ENCODE measurements at places on chromosomes 7 and 10. TPM values are rescaled to one million over a fixed set of nuclear protein-coding genes. Genes with fewer than 3 reads are reported as not detected.

Gene C10orf105
- 0.42 TPM for total RNA-seq

DNA sequence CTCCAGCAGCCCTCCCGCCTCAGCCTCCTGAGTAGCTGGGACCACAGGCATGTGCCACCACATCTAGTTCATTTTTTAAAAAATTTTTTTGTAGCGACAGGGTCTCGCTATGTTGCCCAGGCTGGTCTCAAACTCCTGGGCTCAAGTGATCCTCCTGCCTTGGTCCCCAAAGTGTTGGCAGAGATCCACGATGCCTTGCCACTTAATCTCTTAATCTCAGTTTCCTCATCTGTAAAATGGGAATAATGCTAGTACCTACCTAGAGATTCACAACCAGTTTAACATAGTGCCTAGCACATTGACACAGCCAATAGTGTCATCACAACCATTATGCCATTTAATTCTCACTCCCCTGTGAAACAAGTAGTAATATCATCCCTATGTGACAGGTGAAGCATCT, 4.8 kb upstream of the CPA4 start:
- H3K4me3 ChIP-seq = no peak overlapping the region
- no peak for DNase-seq
- H3K27ac ChIP-seq = no peak overlapping the region
- peaks cover 3% of the 10 kb centered on the region for H3K4me1 ChIP-seq

DNA sequence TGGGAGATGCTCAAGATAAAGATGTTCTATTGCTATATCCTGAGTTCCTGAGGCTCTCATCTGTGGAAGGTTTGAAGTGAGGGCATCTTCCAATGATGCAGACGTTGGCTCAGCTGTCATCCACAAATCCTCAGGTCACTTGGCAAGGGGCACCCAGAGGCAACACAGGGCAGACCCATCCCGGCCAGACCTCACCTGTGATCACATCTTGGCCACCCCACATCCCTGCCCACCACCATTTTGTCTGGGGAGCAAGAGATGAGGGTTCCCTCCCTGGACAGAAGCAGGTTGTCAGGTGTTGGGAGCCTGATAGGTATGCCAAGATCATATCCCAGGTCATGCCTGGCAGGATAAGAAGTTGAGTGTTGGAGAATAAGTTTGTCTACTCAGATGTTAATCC, 918.2 kb upstream of the ZNF722 start:
- no peaks in the 10 kb centered on the region for H3K27me3 ChIP-seq
- no peaks in the 10 kb centered on the region for H3K4me1 ChIP-seq
- H3K4me3 ChIP-seq = no peak overlapping the region
- DNase-seq = no peak

Gene TMEM178B
- 2.0 TPM for total RNA-seq

DNA sequence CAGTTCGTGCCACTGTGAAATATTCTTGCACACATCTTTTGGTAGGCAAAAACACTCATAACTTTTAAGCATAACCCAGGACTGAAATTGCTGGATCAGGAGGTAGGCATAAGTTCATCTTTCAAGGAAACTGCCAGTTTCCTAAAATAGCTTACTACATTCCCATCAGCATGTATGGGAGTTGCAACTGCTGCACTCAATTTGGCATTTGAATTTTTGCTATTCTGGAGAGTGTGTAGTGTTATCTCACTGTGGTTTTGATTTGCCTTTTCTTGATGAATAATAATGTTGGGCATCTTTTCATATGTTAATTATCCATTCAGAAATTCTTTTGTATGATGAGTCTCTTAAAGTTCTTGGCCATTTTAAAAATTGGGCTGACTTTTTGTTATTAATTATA, 95.2 kb downstream of the ORC5 start:
- H3K4me3 ChIP-seq = no peak overlapping the region
- no peak overlapping the region for H3K27ac ChIP-seq
- H3K27me3 ChIP-seq = no peaks in the 10 kb centered on the region
- no peaks in the 10 kb centered on the region for H3K4me1 ChIP-seq
- H3K36me3 ChIP-seq = no peaks in the 10 kb centered on the region
- no peak for DNase-seq

- DNase-seq = no peak
- H3K4me1 ChIP-seq = no peaks in the 10 kb centered on the region
- no peak overlapping the region for H3K27ac ChIP-seq
- H3K27me3 ChIP-seq = no peaks in the 10 kb centered on the region
These were observed 29.7 kb downstream of the PLXNA4 start for GRCh38 chr7:132546366-132547127.

Gene ELFN1
- 2.6 TPM for total RNA-seq

Gene PVRIG
- 52.3 TPM for total RNA-seq

DNA sequence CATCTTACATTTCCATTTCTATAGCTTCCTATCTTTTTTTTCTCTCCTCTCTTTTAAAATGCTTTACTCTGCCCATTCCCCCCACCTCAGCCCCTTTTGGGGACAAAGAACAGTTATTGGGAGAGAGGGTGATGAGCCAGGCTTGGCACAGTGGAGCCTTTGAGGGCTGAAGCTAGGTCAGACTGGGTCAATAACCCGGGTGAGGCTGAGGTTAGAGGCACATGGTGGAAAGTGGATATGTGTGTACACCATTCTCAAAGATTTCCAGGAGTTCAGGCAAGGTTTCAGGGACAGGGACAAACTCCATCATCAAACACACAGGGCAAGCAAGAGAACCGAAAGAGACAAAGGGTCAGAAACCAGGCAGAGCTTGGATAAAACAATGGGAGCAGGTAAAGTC, 11.5 kb downstream of the ABCB4 start:
- no peak overlapping the region for H3K4me3 ChIP-seq
- H3K27me3 ChIP-seq = no peaks in the 10 kb centered on the region
- H3K4me1 ChIP-seq = no peaks in the 10 kb centered on the region

DNA sequence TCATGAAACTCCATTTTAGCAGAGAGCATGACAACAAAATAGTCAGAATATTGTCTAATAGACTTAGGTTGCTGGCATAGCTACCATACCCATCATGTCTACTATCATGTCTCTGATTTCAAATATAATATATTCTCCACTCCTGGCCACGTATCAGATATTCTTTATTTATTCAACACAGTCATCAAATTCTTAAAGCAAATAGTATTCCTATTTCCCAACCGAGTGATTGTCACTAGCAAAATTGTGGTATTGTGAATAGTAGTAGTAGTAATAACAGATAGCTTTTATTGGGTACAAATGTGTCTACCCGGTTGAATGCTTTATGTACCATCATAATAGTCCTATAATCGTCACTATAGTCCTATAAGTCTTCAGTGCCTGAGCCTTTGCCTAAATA, 918.6 kb downstream of the KCNMA1 start:
- H3K36me3 ChIP-seq = no peaks in the 10 kb centered on the region
- no peak for DNase-seq
- no peaks in the 10 kb centered on the region for H3K4me1 ChIP-seq
- H3K4me3 ChIP-seq = no peak overlapping the region
- no peaks in the 10 kb centered on the region for H3K27me3 ChIP-seq

GRCh38 chr7:116499168-116500077, at the start of gene CAV2:
Gene CAV2, plus strand, starts transcription at chr7:116499738. Its CDS starts 44 bp downstream, at chr7:116499782.
- DNase-seq = no peak
- H3K4me1 ChIP-seq = peaks cover 14% of the 10 kb centered on the region
- peak within 1 kb of the TSS; percentile 26 for H3K4me3 ChIP-seq

- H3K27ac ChIP-seq = no peak overlapping the region
- H3K4me3 ChIP-seq = no peak overlapping the region
- H3K4me1 ChIP-seq = no peaks in the 10 kb centered on the region
- H3K36me3 ChIP-seq = no peaks in the 10 kb centered on the region
- DNase-seq = no peak
- H3K27me3 ChIP-seq = no peaks in the 10 kb centered on the region
These were observed 80.2 kb upstream of the SLC13A1 start for GRCh38 chr7:123279949-123280348.

- H3K36me3 ChIP-seq = peaks cover 26% of the 10 kb centered on the region
- H3K27ac ChIP-seq = no peak overlapping the region
- H3K4me1 ChIP-seq = no peaks in the 10 kb centered on the region
- no peak overlapping the region for H3K4me3 ChIP-seq
- H3K27me3 ChIP-seq = no peaks in the 10 kb centered on the region
These were observed 230.1 kb downstream of the ELFN1 start for GRCh38 chr7:1899951-1900762.

- DNase-seq = no peak
- H3K27me3 ChIP-seq = no peaks in the 10 kb centered on the region
- no peaks in the 10 kb centered on the region for H3K36me3 ChIP-seq
These were observed 219.2 kb upstream of the BMPER start for GRCh38 chr7:33685981-33686683.

DNA sequence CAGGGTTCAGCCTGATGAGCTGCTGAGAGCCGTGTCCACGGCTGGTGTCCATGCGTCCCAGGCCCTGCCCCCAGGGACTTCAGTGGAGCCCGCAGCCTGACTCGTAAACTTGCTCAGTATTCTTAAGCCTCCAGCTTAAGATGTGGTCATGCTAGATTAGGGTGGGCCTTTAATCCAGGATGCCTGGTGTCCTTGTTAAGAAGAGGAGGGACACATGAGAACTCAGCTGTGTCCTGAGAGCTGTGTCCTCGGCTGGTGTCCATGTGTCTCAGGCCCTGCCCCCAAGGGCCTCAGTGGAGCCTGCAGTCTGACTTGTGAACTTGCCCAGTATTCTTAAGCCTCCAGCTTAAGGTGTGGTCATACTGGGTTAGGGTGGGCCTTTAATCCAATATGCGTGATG, 23.0 kb downstream of the DOCK1 start:
- no peaks in the 10 kb centered on the region for H3K27me3 ChIP-seq
- no peak overlapping the region for H3K27ac ChIP-seq
- no peaks in the 10 kb centered on the region for H3K36me3 ChIP-seq
- no peak for DNase-seq

Gene GNAI1
- total RNA-seq = 10.2 TPM

Gene OIT3
- total RNA-seq = 1.1 TPM

GRCh38 chr7:44638611-44639557, 32.5 kb downstream of the OGDH start:
- H3K36me3 ChIP-seq = peaks cover 2% of the 10 kb centered on the region
- H3K27me3 ChIP-seq = no peaks in the 10 kb centered on the region

DNA sequence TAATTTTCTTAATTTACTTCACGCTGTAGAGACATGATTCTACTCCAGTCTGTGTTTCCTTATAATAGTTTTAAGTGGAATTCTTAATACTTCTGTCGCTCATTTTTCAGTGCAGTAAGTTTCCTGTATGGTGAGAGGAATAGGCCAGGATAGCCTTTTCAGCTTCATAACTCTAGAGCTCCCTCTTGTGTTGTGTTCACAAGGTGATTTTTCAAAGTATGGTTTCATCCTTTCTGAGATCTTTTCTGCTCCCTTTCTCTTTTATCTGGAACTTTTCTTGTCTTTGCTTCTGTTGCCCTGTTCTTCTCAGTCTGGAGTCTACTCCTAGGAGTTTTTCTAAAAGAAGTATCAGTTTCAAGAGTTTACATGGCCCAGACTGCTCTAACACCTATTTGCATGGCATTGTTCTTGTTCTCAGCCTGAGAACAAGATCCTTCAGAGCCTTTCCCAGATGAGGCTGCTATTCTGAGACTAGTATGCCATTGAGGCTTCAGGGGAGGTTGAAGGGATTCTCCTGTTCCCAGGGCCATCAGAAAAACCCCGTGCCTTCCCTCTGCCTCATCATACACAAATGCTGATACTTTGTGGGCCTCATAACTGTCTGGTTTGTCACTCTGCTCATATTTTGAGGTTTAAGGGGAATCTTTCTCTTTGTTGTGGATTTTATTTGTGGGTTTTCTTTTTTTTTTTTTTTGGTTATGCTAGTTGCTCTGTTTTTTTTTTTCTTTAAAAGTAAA, 21.8 kb downstream of the NET1 start:
- no peak for DNase-seq
- H3K27me3 ChIP-seq = no peaks in the 10 kb centered on the region
- peaks cover 3% of the 10 kb centered on the region for H3K36me3 ChIP-seq
- H3K4me1 ChIP-seq = no peaks in the 10 kb centered on the region

DNA sequence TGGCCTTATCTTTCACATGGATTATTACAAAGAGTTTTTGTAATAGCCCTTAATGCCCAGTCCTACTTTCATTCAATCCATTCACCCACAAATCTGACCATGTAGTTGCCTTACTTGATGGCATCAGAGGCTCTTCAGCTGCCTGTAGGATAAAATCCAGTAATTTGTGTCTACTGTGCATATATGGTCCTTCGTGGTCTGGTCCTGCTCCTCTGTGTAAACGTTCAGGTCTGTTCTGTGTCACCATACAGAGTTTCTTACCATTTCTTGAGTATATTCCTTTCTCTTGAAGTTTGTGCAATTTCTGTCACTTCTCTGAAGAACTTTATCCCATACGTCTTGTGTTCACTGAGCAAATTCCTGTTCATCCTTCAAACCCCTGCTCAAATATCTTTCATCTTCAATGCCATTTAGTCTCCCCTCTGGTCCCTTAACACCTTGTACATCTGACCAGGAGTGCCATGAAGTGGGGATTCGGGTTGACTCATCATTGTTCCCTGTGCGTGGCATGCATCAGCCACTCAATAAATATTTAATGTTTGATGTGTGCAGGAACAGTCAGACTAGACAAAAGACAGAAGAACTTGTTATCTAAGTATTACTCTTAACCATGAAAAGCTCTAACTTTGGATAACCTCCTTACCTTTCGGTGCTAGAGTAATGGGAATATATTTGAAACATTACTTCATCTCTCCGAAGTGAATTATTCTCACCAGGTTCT, 98.6 kb upstream of the RPA3 start:
- no peak overlapping the region for H3K27ac ChIP-seq
- peaks cover 3% of the 10 kb centered on the region for H3K36me3 ChIP-seq
- peaks cover 11% of the 10 kb centered on the region for H3K4me1 ChIP-seq
- H3K27me3 ChIP-seq = no peaks in the 10 kb centered on the region
- no peak overlapping the region for H3K4me3 ChIP-seq

Gene SEMA3E
- total RNA-seq = 3.1 TPM

GRCh38 chr10:95363303-95363912, 72.6 kb upstream of the PDLIM1 start:
- no peaks in the 10 kb centered on the region for H3K36me3 ChIP-seq
- DNase-seq = peak; percentile 50
- no peaks in the 10 kb centered on the region for H3K27me3 ChIP-seq
- no peak overlapping the region for H3K4me3 ChIP-seq
- H3K4me1 ChIP-seq = no peaks in the 10 kb centered on the region
- H3K27ac ChIP-seq = no peak overlapping the region

- DNase-seq = peak; percentile 58
- H3K27ac ChIP-seq = peak within 1 kb of the TSS; percentile 57
- peaks cover 20% of the 10 kb centered on the region for H3K27me3 ChIP-seq
- H3K4me1 ChIP-seq = peaks cover 7% of the 10 kb centered on the region
- H3K36me3 ChIP-seq = no peaks in the 10 kb centered on the region
These were observed at the start of gene PLEKHA1 for GRCh38 chr10:122374237-122374858. Gene PLEKHA1, plus strand, starts transcription at chr10:122374708. Its CDS starts 18,493 bp downstream, at chr10:122393201.

Gene MINDY4
- 1.5 TPM for total RNA-seq

GRCh38 chr7:31432176-31432575, 81.7 kb upstream of the ITPRID1 start:
- DNase-seq = no peak
- no peak overlapping the region for H3K27ac ChIP-seq
- no peaks in the 10 kb centered on the region for H3K27me3 ChIP-seq
- H3K4me1 ChIP-seq = no peaks in the 10 kb centered on the region
- no peak overlapping the region for H3K4me3 ChIP-seq
- no peaks in the 10 kb centered on the region for H3K36me3 ChIP-seq

Gene OR2A42
- total RNA-seq = not detected

DNA sequence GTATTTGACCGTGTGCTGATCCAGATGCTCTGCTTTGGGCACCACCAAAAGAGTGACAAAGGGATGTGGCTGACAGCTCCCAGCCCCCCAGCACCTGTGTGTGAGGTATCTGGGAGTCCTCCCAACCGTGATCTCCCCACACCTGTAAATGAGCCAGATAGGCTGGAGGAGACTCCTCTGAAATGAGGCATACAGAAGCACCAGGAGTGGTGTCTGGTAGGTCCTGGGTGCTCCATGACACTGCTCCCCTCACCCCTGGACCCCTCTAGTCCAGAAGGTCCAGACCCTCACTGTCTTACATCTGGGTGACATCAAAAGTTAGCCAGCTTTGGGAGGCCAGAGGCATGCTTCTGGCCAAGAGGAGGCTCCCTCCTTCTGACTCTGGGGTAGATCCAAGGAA, 20.0 kb upstream of the DRGX start:
- no peaks in the 10 kb centered on the region for H3K27me3 ChIP-seq
- DNase-seq = no peak
- no peaks in the 10 kb centered on the region for H3K4me1 ChIP-seq

Gene CLDN12
- 8.1 TPM for total RNA-seq
